HCEC 1CT (cell line): ENCODE measurements at places on chromosomes 11 and 22.

- DNase-seq: no peak
Observed at GRCh38 chr11:8224161-8224591, 39.5 kb downstream of the LMO1 start.

DNA sequence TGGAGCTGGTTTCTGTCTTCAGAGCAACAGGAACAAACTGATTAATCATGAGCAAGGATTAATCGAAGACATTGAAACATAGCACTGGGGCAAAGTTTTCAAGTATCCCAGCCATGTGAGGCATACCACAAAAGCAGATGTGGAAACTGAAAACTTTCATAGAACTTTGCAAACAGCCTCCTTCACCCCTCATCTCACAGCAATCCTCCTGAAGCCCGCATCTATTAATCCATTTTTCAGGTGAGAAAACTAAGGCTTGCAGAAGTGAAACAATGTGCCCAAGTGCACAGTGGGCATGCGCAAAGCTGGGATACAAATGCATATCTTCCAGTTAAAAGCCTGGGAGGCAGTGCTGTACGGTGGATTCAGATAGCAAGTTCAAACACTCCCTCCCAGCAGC lies 58.6 kb upstream of the HMGXB4 start:
- no peak for DNase-seq

DNA sequence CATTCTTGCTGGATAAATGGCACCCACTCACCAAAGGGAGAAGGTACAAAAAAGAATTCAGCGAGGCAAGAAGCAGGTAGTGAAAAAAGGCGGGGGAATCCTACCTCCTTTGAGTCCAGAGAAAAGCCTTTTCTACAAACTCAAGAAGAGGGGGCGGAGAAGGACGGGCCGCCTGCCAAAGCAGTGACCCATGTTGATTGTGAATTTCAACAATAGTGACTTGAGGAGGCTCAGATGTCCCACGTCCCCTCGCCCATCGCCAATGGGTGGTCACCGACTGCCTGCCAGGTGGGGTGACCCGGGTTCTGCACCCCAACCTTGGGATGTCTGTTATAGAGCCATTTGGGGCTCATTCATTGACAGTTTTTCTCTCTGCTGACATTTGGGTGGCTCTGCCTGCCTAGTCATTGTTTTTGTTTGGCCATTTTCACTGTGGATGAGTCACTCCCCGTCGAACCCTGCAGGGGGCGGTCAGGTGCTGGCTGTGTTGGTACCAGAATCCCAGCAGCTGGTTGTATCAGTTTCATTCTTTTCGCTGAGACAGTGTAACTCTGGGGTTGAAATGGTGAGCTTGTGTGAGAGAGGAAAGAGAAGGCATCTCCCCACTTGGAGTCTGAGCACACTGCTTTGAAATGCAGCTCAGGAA lies 163.4 kb upstream of the NCAM1 start:
- peak; percentile 6 for DNase-seq

DNA sequence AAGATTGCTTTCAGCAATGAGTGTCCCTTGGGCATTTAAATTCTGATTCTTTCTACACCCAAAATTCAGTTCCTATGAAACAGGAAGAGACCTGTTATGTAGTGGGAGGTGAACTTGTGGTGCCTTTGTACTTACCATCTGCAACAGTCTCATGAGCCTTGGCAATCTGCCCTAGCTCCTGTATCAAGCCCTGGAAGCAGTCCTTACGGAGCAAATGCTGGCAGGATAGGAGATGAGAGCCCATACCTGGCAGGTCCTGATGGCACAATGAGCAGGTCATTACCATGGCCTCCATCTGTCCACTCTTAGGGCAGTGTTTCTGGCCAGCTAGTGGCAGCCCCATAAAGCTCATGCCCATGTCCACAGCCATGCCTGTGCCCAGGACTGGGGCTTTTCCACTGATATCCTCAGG lies 10.8 kb downstream of the TRIM66 start:
- no peak for DNase-seq

DNA sequence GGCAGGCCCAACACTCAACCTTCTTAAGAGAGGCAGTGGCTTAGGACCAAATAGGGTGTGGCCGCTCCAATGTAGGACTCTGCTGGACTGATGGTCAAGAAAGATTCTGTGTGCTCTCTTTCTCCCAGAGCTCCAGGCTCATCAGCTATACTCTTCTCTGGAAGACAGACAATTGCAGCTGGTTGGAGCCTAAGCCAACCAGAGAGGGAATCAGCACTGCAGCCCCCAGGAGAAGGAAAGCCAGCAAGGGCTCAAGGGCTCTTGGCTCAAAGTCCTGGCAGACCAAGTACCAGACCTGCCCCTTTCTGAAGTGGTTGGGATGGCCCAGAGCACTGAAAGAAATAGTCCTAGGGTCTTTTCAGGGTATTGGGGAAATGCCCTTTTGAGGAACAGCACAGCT lies 1077.3 kb downstream of the NTM start:
- no peak for DNase-seq

- DNase-seq: no peak
Observed at GRCh38 chr11:37951996-37952395, 1354.0 kb upstream of the RAG2 start.

DNA sequence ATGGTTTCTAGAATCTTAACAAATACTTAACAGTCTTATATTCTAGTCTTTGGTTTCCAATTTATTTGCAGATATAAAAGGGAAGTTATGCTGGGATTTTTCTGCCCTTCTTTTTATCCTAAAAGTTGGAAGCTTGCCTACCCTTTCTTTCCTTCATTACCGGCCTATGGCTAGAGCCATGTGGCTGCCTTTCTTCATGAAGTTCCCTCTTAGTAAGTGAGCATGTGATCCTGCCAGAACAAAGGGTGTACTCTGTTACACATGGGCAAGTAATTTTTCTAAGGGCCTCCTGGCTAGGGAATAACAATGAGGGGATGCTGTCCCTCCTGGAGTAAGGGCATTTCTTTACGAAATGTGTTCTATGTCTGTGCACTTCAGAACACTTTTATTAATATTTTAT lies 252.1 kb upstream of the PITPNB start:
- DNase-seq: no peak

- DNase-seq: peak; percentile 55
Observed at GRCh38 chr11:60831501-60832079, 10.3 kb upstream of the CCDC86 start.

DNA sequence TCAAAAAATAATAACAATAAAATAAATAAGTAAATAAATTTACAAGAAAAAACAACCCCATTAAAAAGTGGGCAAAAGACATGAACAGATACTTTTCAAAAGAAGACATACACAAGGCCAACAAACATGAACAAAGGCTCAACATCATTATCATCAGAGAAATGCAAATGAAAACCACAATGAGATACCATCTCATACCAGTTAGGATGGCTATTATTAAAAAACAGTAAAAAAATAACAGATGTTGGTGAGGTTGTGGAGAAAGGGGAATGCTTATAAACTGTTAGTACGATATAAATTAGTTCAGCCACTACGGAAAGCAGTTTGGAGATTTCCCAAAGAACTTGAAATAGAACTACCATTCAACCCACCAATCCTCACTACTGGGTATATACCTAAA lies 44.6 kb downstream of the PRCP start:
- DNase-seq: no peak

DNA sequence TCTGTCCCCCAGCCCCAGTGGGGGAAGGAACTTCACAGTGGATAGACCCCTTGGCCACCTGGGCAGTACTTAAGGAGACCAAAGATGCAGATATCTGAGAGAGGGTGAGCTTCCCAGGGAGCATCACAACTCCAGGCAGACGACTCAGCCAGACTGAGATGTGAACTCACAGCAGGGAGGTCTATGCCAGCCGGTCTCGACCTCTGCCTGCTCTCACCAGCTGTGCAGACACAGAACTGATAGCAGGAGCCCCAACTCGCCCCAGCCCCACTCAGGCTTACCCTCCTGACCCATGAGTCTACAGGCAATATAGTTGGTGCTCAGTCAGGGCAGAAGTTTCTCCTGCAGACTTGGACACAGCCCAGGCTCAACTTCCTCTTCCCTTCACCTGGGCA lies 29.7 kb upstream of the ACCSL start:
- no peak for DNase-seq

DNA sequence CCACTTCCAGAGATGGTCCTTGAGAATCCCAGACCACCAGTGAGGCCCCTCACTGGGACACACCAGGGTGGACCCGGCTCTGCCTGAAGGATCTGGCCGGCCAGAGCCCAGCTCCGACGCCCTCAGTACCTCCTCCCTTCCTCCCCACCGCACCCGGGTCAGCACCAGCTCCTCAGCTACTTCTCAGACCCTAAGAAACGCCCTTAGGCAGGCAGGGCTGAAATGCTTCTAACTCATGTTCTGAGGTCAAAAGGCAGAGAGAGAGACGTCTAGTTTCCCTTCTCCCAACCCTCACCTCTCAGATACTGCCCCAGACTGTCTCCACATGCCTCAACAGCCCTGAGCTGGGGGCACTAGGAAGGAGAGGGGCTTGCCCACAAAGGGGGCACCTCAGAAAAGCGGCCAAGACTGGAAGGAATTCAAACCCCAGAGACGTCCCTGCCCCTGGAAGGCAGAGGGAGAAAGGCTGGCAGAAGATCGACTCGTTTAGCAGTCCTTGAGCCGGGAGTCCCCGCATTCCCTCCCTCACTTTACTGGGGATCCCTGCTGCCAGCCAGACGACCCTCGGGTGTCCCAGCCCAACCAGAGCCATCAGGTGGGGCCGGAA lies 539 bp downstream of the USH1C start:
- DNase-seq: no peak

- DNase-seq: no peak
Observed at GRCh38 chr11:7613394-7613720, 59.9 kb downstream of the CYB5R2 start.

DNA sequence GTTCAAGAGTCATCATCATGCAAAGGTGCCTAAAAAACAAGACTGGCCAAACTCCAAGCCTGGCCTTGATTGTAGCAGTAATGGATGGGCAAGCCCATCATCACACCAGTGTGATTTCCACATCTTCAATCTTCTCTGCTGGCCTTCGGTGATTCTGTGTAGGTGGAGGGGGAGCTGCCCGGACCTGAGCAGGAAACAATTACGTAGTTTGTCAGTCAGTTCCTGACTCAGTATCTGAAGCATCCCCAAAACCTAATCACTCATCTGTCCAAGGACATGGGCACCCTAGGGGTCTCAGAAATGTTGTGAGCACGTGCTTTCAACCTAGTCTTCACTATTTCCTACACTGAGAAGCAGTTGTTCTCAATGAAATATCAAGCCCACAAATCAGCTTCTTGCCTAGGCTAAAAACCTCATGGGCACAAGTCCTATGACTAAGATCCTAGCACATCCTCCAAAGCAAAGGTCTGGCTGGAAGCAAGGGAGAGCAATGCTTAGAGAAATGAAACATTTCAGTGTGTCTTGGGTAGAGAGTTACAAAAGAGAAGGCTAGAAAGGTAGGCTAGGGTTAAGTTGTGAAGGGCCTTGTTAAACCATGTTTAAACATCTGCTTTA lies 24.6 kb downstream of the ATG16L2 start:
- no peak for DNase-seq

DNA sequence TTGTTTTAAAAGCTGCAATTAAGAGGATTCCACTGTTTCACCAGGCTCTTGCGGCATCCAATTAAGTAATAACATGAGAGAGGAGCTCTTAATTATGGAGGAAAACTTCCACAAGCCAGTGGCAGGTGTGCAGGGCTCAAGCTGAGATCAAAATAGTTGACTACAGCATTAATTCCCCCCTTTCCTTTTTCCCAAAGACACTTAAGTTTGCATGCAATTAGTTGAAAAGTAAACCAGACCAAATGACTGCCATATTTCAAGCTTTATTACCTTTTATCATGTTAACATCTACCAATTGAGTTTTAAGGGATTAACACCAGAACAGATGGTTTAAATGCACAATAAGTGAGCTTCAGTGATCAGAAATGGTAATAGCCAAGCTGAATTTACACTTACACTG lies 32.1 kb downstream of the FAM168A start:
- no peak for DNase-seq

GRCh38 chr22:37229805-37230672 lies 14.0 kb downstream of the RAC2 start:
- peak; percentile 15 for DNase-seq

GRCh38 chr11:3160252-3161031 lies 4.7 kb downstream of the OSBPL5 start:
- peak; percentile 91 for DNase-seq

DNA sequence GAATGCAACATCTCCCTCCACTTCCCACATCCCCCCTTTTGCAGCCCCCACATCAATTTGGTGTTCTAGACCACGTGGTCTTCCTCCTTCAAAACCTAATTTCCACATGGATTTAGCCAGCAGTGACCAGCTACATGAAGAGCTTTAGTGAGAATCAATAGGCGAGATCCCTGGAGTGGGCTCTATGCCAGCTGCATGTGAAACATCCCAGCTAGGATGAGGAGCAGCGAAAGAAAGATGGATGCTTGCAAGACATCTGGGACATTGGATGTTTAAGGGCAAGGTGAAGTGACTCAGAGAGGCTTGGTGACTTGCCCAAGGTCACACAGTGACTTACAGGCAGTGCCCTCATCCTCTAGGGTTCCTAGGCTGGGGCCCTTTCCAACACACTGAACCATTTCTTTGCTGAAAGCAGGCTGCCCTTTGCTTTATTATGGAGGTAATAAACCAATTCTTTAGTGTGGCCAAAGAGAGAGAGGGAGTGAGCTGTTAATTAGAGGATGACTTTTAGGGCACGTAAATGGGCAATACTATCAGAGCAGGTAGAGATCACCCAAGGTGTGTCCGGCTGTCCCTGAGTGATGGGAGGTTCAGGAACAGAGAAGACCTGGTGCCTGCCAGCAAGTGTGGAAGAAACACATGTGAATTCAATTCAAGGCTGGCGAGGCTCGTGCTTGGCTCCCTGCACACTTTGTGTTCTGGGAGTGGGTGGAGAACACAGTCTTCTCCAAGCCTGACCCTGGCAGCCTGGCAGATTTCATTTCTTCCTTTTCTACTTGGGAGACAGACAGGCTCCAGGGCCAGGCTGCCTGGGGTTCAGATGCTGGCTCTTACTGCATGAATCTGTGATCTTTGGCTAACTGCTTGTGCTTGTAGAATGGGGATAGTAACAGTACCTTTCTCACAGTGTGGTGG lies 24.0 kb downstream of the TSPAN18 start:
- DNase-seq: no peak

- no peak for DNase-seq
Observed at GRCh38 chr11:2510626-2511402, 66.0 kb downstream of the KCNQ1 start.

GRCh38 chr11:48066881-48067800 lies 86.8 kb downstream of the PTPRJ start:
- no peak for DNase-seq

- DNase-seq: peak; percentile 68
Observed at GRCh38 chr22:31144223-31144622, 3.9 kb upstream of the PLA2G3 start.

DNA sequence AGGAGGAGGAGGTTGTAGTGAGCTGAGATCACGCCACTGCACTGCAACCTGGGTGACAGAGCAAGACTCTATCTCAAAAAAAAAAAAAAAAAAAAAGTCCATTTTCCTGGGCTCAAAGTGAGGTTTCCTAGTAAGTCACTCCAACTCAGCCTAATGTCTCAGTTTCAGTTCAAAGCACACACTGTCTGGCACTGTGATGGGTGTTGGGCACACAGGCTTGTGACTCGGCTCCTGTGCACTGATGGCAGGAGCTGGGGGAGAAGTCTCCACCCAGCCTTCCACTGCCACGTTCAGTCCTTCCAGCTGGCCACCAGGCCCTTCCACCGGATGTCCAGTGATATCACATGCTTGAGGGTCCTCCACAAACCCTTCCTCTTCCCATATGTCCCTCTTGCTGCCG lies 186.0 kb downstream of the CEP164 start:
- no peak for DNase-seq
